ENCODE measurements at places on chromosomes 5 and 9. TPM values are rescaled to one million over a fixed set of nuclear protein-coding genes. Genes with fewer than 3 reads are reported as not detected.

NFIB gene
- 6.3 TPM for total RNA-seq

PCDHA5 gene
- 0.11 TPM for total RNA-seq

NME5 gene
- total RNA-seq: 1.7 TPM

NSA2 gene
- 87.0 TPM for total RNA-seq

F12 gene
- total RNA-seq: 0.50 TPM

PPP3R2 gene
- not detected for total RNA-seq

ADAMTS6 gene
- 155 TPM for total RNA-seq

PCDHGA9 gene
- 4.2 TPM for total RNA-seq

MAN2A1 gene
- 99.5 TPM for total RNA-seq

CCL27 gene
- not detected for total RNA-seq

VPS13A gene
- 34.5 TPM for total RNA-seq

IL13 gene
- not detected for total RNA-seq

PTTG1 gene
- 119 TPM for total RNA-seq

TEX48 gene
- total RNA-seq: not detected

KLF4 gene
- 3.3 TPM for total RNA-seq

TMEM215 gene
- total RNA-seq: not detected

PCDHGA10 gene
- 5.2 TPM for total RNA-seq

Data from uterine smooth muscle cell (primary cell).